ENCODE measurements at places on chromosomes 16 and 17. TPM values are rescaled to one million over a fixed set of nuclear protein-coding genes. Genes with fewer than 3 reads are reported as not detected.

C17orf100 gene
- 8.1 TPM for polyA plus RNA-seq

DNA sequence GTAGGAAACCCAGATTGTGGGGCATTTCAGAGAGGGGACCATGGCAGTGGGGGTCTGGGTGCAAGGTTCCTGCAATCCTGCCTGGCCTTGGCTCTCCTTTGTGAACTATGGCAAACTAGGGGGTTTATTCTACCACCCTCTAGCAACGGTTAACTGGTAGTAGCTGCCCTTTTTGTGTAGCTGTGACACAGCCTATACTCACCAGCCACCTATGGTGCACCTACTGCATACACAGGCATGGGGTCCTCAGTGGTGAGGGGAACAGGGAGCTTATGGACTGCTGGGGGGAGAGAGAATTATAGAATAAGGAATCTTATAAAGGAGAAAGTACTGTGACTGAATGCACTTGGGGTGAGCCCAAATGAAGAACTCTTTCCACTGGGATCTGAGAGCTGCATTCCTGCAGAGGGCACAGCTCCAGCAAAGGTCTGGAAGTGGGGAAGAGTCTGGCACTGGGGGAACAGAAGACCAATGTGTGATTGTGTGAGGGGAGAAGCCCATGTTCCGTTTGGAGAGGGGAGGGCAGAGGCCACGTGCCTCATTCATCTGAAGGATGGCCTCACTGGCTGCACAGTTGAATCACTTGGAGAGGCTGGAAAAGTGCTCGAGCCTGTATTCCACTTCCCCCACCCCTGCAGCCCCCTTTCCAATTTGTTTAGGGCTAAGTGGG, 2.1 kb downstream of the MT1X start:
- no peak for DNase-seq

DNA sequence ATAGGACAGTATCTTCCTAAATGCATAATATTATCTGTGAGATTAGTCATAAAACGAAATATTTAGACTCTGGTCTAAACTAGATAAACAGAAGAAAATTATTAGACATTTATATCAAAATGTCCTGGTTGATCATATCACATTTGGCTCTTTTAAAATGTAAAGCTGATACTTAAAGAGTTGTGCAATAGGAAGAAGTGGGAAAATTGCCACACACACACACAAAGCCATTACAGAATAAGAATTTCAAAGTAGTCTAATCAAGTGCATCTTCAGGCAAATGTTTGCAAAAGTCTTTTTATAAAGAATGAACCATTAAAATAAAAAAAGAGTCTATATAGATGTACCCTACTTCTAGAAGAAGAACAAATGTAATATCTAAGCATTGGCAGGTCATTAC, 301.7 kb downstream of the KIF2B start:
- no peak for DNase-seq

GRCh38 chr17:22503322-22503899, 811.1 kb downstream of the KCNJ18 start:
- DNase-seq: no peak

GRCh38 chr17:43338886-43339516, 59.8 kb upstream of the ARL4D start:
- peak; percentile 34 for DNase-seq

DNA sequence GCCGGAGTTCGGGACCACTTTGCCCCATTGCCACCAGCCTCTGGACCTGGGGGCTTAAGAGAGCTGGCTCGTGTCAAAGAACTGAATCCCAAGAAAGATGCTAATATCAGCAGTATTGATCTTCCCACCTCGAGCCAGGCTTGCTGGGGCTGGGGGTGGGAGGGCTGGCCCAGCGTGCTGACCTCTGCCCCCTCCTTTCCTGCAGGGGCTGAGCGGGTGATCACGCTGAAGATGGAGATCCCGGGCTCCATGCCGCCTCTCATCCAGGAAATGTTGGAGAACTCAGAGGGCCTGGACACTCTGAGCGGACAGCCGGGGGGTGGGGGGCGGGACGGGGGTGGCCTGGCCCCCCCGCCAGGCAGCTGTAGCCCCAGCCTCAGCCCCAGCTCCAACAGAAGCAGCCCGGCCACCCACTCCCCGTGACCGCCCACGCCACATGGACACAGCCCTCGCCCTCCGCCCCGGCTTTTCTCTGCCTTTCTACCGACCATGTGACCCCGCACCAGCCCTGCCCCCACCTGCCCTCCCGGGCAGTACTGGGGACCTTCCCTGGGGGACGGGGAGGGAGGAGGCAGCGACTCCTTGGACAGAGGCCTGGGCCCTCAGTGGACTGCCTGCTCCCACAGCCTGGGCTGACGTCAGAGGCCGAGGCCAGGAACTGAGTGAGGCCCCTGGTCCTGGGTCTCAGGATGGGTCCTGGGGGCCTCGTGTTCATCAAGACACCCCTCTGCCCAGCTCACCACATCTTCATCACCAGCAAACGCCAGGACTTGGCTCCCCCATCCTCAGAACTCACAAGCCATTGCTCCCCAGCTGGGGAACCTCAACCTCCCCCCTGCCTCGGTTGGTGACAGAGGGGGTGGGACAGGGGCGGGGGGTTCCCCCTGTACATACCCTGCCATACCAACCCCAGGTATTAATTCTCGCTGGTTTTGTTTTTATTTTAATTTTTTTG, 8.5 kb downstream of the GJD3 start:
- no peak for DNase-seq

DNA sequence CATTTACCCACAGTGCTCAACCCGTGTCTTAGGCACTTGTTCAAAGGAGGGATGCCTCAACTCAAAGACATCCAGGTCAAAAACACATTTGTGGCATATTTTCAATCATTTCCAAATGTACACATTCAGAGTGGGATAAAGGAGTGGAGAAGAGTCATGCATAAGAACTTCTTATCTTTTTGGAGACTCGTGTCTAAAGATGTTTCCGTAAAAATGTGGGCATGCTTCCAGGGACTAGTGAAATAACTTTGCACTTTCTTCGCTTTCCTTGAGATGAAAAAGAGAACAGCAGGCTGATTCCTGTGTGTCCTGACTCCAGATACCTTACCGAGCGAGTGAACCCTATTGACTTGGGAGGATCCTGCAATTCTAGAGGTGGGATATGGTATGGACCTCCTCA, 256.6 kb upstream of the KCNJ16 start:
- no peak for DNase-seq

- DNase-seq: no peak
Measured at GRCh38 chr16:58148526-58148925, 19.3 kb upstream of the CFAP20 start.

DNA sequence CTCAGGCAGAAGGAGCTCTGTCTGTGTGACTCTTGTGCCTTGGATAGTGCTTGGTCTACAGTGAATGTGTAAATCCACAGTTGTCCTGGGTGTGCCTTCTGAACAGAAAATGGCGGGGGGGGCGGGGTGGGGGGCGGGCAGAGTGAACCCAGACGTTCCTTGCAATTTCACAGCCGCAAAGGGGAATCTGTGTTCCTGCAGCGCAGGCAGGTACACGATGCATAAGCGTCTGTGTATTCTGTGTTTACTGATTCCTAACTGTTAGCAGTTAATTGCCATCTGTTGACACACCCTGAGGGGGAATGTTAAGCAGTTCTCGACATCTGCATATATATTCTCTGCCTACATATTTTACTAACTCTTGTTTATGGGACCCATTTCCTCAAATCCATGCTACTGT, 123.5 kb upstream of the ZFHX3 start:
- DNase-seq: no peak

All from large intestine (tissue), 12 donors.